ENCODE measurements at places on chromosomes 5 and 9.

DNA sequence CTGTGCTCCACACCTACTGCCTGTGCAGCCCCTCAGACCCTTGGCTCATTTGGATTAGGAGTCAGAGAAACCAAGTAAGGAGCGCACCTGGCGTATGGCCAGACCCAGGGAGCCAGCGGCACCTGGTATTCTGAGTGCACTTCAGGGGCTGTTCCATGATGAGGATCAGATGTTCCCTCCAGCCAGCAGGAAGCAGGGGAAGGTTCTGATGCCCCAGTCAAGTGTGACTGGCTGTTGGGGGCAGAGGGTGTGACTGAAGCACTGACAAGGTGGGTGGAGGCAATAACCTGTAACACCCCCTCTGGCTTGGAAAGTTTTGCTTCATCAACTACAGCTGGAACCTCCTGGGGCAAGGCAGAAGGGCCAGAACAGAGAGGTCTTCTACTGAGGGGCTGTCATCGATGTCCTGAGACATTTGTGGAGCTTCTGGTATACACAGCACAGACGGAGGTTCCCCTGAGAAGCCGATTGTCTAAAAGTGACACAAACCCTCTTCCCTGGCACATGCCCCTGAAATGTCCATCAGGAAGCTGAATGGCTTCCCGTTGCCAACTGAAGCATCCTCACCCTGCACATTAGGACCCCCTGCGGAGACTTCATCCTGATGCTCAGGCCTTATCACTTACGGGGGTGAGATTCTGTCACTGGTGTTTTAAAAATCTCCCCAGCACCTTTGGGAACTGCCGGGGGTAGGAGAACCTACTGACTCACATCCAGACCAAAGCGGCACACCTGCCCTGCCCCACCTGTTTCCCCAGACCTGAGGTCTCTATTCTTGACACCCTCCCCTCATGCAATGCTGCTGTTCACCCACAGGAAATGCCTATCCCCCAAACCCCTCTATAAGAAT, 21.1 kb downstream of the TRAF1 start:
- no peak for DNase-seq

- DNase-seq: no peak
These were observed 198.6 kb upstream of the HMHB1 start for GRCh38 chr5:143613329-143613728.

- DNase-seq: no peak
These were observed 36.4 kb upstream of the SUSD3 start for GRCh38 chr9:93022066-93022465.

DNA sequence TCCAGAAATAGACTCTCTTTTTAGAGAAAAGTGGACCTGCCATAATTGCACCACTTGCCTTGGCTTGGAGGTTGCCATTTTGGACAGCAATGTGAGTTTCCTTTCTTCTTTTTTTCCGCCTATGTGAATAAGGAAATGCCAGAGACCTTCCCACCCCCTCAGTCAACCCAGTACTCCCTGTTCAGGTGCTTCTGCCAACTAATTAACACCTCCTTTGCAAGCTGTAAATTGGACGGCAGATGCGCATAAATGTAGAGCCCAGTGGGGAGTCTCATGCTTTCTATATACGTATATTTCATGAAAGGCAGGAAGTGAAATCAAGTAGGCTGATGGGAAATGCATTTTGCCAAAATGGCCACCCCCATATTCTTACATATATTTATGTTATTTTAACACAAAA, 269.8 kb upstream of the RFX3 start:
- no peak for DNase-seq

GRCh38 chr9:70519912-70520724, 105.7 kb upstream of the KLF9 start:
- no peak for DNase-seq

Measured in D721Med (cell line).